ENCODE measurements at places on chromosomes 3 and 15.

DNA sequence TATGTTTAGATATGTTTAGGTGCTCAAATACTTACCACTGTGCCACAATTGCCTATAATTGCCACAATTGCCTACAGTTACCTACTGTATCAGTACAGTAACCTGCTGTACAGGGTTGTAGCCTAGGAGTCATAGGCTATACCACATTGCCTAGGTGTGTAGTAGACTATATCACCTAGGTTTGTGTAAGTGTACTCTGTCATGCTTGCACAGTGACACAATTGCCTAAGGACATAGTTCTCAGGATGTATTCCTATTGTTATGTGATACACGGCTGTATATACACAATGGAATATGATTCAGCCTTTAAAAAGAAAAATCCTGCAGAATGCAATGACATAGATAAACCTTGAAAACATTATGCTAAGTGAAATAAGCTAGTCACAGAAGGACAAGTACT is 264.8 kb downstream of the RAP2B start:
- no peak for DNase-seq

- DNase-seq = no peak
Observed at GRCh38 chr3:176378789-176379188, 818.5 kb downstream of the TBL1XR1 start.

GRCh38 chr3:110667216-110667615 is 404.4 kb upstream of the NECTIN3 start:
- DNase-seq = no peak

DNA sequence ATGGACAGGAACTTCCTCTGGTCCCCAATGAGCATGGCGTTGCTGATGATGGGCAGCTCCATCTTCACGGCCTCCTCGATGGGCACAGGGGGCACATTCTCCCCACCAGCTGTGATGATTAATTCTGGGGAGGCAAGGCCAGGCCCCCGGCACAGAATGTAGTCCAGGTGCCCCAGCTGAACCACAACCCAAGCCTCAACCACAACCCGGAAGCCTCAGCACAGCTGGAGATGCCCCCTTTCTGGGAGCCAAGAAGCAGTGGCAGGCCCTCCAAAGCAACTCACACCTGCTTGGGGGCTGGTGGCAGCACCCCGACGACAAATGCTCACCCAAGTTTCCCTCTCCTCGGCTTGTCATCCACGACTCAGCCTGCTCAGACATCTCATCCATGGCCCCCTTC is 25.2 kb downstream of the IDH3A start:
- no peak for DNase-seq

DNA sequence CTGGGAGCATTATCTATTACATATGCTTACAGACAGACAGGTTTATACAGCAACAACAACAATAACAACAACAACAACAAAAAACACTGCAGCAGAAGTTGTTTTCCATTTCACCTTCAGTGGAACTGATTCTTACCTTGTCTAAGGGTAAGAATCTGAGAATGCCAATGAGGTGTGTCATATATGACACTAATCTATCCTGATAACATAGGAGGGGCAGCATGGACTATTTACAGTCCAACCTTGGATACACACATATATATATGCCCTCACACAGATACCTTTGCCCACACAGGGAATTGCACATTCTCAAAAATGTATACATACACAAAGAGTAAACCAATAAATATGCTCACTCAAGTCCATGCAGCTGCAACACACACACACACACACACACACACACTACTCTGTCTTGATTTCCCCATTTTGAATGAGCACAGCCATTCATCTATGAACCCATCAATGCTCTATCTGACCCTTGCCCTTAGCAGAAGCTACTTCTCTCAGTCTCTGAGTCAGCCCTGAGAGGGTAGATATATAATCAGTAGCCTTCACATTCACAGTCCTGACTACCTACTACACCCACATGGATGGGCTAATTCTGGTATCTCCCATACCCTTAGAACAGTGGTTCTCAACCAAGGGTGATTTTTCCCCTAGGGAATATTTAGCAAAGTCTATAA is 9.7 kb upstream of the TRANK1 start:
- no peak for DNase-seq

GRCh38 chr3:107264888-107265287 is 112.4 kb upstream of the CCDC54 start:
- DNase-seq = no peak

DNA sequence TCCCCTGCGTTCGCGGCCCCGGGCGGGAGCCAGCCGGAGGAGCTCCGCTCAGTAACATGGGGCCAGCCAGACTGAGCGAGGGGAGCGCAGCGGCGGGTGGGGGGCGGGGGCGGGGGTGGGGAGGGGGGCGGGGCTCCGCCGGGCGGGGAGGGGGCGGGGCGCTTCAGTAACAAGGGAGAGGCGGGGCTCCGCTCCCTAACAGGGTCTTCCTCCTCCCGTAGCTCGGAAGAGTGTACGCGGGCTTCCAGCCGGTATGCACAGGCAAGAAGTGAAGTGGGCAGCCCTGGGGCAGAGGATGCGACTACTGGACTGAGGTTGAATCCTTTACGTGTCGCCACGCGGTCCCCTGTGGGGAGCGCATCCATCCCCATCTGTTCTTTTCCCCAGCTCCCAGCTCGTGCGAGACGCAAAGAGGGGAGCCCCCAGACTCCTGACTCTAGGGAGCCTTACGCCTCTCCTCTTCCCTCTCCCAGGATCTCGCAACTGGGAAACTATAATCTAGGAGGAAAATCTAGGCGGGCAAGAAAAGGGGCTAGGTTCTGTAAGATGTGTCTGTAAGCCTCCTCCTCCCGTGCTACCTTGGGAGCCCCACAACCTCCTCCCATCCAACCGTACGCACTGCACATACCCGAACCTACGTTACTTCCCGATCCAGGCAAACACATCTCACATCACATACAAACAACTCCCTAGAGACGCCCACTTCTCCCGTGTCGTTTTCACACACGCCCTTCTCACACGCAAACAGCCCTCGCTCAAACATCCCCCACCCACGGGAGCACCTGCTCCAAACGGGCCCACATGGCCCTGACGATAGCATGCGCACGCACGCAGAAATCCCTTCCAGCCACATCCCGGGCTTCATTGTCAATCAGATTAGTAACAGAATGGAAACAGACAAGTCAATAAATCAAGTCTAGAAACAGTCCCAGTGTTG is at the start of gene SHF:
SHF (minus strand) TSS at position 73 of the 937 bp plus-strand sequence; CDS start at position 58, 15 bp downstream.
- DNase-seq = peak; percentile 84

GRCh38 chr3:134600685-134601463 is 49.9 kb downstream of the KY start:
- peak; percentile 83 for DNase-seq

- DNase-seq = no peak
Observed at GRCh38 chr3:130733236-130733875, 13.3 kb downstream of the PIK3R4 start.

DNA sequence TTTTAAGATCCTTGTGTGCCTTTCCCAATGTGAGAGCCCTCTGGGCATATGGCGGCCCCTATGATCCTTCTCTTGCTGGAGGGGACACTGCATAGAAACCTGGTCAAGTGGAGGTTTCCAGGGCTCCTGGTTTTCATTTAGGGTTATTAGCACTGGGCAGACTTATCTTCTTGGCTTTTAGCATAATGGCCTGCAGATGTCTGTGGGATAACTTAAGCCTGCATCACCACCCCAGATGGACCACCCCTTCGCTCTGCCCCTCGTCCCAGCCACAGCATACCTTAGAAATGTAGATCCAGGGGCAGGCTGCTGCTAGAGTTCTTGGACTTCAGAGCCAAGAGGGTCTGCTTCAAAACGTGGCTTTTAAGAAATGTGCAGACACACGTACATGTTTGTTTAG is 340.3 kb upstream of the CTDSPL start:
- DNase-seq = no peak

- DNase-seq = no peak
Observed at GRCh38 chr15:84973492-84974460, 7.9 kb upstream of the PDE8A start.

- no peak for DNase-seq
Observed at GRCh38 chr3:150925751-150926201, 20.5 kb upstream of the MINDY4B start.

- DNase-seq = no peak
Observed at GRCh38 chr15:95834028-95834804, 496.3 kb upstream of the NR2F2 start.

GRCh38 chr3:133883641-133884040 is 12.0 kb downstream of the RAB6B start:
- no peak for DNase-seq

DNA sequence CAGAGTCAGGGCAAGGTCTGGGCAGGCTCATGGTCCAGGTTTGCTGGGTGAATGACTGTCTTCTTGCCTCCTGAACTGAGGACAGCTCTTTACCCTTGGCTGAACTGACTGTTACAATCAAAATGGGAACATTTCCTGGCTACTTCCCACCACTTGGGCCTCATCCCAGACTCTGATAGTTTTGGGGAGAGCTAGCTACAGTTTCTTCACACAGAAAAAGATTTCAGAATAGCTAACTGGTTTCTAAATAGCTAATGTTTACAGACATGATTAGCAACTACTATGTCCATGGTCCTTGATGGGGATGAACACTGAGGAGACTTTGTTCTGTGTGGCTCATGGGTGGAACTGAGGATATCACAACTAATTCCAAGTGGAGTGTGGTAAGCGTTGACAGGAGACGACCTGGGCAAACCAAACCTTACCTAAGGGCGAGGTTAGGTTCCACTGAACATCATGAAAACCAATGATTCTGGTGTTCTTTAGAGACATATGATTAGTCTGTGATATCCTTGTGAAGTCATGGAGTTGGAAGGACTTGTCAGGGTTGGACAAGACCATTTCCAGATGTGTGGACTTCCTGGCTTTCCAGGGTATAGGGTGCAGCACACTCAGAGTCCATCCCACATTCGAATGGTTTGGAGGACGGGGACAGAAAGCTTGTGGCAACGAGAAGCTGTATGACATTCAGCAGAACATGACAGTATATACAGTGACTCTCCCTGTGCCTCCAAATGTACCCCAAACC is 7.3 kb downstream of the ALPK3 start:
- peak; percentile 92 for DNase-seq

DNA sequence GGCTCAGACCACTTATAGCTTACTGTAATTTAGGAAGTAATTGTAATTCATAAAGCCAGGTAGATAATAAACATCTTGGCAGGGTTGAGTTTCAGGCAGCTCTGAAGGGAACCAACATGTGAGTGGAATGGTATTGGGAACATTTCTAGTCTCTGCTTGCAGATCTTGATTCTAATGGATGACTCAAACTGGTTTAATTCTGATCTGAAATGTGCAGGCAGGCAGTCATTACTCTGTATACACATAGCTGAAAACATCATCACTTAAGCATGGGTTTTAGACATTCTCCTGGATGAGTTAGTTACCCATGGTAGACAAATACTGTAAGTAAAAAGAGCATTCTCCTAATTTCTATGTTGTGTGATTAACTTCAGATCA is 317.0 kb upstream of the TPRG1 start:
- DNase-seq = no peak

DNA sequence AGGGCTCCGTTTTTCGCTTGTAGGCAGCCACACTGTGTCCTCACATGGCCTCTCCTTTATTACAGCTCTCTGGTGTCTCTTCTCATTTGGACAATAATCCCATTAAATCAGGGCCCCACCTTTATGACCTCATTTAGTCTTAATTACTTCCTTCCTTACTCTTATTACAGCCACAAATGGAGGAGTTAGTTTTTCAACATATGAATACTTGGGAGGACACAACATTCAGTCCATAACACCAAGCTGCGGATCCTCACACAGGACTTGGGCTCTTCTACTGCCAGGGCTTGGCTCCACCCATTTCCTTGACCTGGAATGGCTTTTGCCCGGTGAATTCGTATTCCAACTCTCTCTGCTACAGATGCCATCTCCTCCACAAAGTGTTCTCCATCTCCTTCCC is 74.3 kb upstream of the SLC7A14 start:
- no peak for DNase-seq

DNA sequence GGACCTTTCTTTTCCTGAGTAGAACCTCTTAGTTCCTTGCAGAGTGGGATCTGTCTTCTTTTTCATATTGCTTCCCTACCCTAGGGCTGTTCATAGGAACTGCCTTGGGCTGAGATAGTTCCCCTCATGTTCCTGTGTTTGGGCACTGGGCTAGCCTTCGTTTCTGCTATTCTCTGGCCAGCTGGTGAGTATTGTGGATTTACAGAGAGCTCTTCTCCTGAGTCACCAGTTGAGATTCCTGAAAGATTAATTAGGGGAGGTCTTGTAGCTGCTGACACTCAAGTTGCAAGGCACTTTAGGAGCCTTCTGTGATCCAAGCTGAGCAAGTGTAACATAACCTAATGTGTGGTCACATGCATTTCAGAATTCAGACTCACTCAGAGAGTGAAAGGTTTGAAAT is 30.7 kb downstream of the CHD2 start:
- DNase-seq = no peak

DNA sequence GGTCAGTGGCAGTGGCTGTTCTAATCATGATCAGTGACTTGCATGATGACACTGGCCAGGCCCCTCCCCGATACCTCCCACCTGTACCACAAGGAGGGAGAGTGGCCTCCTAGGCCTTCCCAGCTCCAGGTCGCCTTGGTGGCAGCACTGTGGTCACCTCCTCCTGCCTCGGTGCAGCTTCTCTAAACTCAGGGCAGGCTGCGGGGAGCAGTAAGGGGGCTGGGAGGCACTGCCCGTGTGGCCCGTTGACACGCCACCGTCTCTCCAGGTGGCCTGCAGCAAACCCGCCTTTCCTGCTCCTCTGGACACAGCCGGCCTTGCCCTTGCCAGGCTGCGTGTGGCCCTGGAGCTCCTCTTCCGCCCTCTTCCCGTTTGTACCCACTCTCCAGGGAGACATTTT is 184.1 kb downstream of the XXYLT1 start:
- no peak for DNase-seq

GRCh38 chr3:197216914-197217313 is 81.5 kb downstream of the DLG1 start:
- DNase-seq = no peak

DNA sequence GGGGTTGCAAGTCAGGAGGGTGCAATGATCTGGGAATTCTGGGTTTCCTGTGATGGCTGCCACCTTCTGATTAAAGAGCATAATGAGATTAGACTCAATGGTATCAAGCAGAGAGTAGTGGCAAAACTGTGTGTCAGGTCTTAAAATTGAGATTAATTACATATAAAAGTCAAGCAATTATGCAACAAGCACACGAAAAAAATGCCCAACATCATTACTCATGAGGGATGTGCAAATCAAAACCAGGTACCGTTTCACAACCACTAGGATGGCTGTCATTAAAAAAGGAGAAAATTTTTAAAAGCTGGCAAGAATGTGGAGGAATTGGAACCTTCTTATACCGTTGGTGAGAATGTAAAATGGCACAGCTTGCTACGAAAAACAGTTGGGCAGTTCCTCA is 205.0 kb downstream of the OSBPL10 start:
- DNase-seq = no peak

GRCh38 chr3:71206305-71207165 is 377.0 kb downstream of the FOXP1 start:
- no peak for DNase-seq

- no peak for DNase-seq
Observed at GRCh38 chr3:196931828-196932587, 10.3 kb downstream of the NCBP2 start.

GRCh38 chr3:129122412-129123011 is 908 bp upstream of the RAB43 start:
- peak; percentile 52 for DNase-seq

Measured in right hindlimb (tissue), 1 donor.